HuH-7.5 (cell line): ENCODE measurements at places on chromosomes 13 and 19.
A peak's percentile ranks its signal among the peaks of the same experiment; 100 is the strongest.

- DNase-seq, result no peak
Measured at GRCh38 chr13:110498327-110498726, 63.2 kb downstream of the RAB20 start.

- DNase-seq, result no peak
Measured at GRCh38 chr13:110268061-110268460, 38.9 kb downstream of the COL4A1 start.

- DNase-seq, result peak; percentile 85
Measured at GRCh38 chr19:58575183-58576041, 2.3 kb upstream of the MZF1 start.

GRCh38 chr13:113586661-113587479 lies 2.3 kb downstream of the TFDP1 start:
- DNase-seq, result no peak

GRCh38 chr19:47891923-47892666 lies 6.0 kb upstream of the SULT2A1 start:
- no peak for DNase-seq

GRCh38 chr19:47239610-47240296 lies 8.8 kb upstream of the BBC3 start:
- DNase-seq, result no peak

- no peak for DNase-seq
Measured at GRCh38 chr19:38538793-38539528, 78.8 kb downstream of the MAP4K1 start.

DNA sequence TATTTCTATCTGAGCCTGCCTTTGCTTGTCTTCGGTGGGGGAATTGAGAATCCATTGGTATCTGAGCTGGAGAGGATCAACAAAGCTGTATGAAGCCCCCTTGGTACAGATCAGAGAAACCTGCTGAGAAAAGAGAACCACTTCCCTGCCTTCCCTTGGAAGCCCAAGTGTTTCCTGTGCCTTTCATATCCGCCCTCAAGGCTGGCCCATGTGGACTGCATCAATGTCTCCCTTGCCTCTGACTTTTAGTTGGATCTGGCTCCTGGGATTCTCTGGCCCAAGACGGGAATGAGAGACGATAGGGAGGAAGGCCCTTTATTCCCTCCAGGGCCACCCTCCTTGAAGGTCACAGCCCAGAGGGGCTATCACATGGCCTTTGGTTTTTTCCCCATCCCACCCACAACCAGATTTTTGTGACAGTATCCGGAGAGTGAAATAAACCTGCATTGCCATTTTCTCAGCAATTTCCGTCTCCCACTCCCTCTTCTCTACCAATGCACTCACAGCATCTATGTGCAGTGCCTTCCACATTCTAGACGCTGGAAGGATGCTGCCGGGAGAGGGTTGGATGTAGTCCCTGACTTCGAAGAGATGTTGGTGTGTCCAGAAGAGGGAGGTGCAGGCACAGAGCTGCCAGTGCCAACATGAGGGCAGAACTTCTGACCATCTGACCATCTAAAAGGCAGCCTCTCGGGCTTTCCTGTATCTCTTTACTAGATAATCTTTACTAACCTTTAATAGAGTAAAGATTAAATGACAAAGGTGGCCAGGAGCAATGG lies 63.8 kb downstream of the KCTD15 start:
- DNase-seq, result no peak

DNA sequence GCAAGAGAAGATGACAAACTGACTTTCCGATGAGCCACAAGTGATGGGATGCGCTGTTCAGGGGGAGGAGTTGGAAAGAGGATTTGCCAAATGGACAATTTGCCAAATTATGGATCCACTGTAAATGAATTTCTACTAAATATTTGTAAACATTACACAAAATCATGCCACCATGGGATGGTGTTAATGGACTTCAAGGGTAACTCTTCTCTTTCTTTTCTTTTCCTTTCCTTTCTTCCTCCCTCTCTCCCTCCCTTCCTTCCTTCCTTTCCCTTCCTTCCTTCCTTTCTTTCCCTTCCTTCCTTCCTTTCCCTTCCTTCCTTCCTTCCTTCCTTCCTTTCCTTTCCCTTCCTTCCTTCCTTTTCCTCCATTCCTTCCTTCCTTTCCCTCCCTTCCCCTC lies 76.0 kb upstream of the PEG3 start:
- no peak for DNase-seq

DNA sequence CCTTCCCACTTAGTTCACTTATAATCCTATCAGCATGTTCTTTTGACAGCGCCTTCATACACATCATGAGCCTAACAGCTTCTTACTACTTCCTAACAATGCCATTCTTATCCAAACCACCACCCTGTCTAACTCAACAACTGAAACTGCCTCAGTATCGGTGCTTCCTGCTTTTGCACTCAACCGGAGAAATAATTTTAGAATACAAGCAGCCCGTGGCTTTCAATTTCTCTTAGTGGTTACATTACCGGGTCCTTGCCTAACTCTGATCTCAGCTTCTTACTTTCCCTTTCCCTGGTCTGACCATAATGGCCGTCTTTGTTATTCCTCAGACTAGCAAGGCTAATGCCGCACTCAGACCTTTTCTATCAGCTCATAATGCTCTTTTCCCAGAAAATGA lies 17.0 kb downstream of the ZFP82 start:
- no peak for DNase-seq
